ENCODE measurements at places on chromosomes 4 and X.

GRCh38 chr4:165553221-165553810 is 174.5 kb downstream of the CPE start:
- no peak for DNase-seq

DNA sequence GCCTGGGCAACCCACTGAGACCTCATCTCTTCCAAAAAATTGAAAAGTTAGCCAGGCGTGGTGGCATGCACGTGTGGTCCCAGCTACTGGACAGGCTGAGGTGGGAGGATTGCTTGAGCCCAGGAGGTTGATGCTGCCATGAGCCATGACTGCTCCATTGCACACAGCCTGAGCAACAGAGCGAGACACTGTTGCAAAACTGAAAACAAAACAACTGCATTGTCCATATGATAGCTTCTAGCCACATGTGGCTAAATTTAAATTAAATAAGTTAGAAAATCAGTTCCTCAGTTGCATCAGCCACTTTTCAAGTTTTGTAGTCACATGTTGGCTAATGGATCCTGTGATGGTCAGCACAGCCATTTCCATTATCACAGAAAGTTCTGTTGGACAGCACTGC is 67.9 kb downstream of the GAB1 start:
- DNase-seq = no peak

- no peak for DNase-seq
Observed at GRCh38 chrX:27591938-27592337, 1.8 kb downstream of the DCAF8L2 start.

DNA sequence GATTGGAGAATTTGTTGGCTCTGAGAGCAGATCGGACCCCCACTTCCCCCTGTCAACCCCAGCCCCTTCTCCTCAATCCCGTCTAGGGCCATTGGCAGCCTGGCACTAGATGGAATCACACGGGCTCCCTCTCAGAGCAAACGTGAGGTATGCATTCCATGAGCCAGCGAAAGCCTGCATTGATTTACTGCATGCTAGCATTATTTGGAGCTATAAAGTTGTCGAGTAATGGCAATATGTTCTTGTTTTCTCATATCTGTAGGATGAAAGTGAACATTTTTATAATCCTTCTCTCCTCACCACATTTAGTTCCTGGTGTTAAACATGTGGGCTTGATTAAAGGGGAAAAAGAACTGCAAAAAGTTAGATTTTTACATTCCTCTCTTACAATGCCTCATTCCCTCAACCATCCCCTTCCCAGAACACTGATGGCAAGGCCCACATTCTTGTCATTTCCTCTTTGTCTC is 159.2 kb downstream of the SPRY1 start:
- DNase-seq = no peak

GRCh38 chrX:40685362-40685918 is 38.1 kb upstream of the CXorf38 start:
- no peak for DNase-seq

DNA sequence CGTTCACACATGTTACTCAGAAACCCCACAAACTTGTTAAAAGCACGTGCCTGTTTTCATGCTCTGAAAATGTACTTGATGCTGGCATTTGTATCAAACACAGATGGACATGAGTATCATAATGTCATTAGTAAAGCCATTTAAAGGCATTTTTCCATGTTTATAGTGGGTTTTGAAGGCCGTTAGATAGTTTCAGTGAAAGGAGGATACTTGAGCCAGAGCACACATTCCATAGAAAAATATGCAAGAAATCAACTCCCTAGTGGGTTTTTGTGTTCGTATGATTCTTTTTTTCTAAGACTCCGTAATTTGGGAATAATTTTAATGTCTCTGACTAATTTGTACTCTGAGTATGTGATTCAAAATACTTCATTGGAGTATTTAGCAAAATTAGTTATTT is 216.2 kb upstream of the BMP3 start:
- DNase-seq = no peak

Data from H1 (cell line).